ENCODE measurements at places on chromosomes 13 and 19.

GRCh38 chr13:25372284-25373081, 709 bp downstream of the ATP8A2 start:
- no peak for DNase-seq

DNA sequence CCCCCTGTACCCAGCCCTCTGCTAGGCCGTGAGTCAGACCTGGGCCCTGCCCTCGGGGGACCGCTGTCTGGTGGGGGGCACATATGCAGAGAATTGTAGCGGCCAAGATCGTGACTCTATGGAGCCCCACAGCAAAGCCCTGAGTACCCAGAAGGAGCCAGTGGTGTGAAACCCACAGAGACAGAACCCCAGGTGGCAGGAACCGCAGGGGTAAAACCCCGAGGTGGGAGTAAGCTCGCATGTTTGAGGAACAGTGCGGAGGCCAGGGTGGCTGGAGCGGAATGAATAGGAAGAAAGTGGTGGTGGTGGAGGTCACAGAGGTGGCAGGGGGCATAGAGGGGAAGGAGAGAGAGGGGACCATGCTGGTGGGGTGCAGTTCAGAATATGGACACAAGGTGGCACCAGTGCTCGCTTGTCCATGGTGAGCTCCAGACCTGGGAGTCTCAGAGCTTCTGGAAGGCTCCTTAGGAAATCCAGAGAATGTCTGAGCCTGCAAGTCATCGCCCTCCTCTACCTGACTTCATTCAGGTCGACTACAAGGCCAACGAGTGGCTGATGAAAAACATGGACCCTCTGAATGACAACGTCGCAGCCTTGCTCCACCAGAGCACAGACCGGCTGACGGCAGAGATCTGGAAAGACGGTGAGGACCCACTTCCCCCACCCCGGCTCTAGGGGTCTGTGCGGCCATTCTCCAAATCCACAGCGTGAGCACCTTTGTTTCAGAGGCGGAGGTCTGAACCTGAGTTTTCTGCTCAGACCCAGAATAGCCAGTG, 48.9 kb downstream of the MYH14 start:
- peak; percentile 24 for DNase-seq

- DNase-seq: no peak
Measured at GRCh38 chr19:40414542-40415535, 1.7 kb upstream of the PRX start.

DNA sequence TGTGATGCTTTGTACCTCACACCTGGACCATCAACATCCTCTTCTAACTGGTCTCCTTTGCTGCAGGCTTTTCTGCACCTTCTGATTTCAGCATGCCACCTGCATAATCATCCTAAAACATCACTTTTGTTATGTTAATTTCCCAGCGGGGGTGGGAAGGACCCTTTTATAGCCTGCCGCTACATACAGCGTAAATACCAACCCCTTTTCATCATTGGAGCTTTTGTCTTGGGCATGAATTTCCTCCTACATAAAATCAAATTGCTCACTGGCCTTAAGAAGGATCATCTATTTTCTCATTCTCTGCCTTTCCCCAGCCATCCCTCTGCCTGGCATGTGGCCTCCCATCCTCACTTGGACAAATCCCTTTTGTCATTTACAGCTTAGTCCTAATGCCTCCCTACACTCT, 124.7 kb downstream of the RBM26 start:
- DNase-seq: no peak

GRCh38 chr13:32969516-32969941, 46.7 kb upstream of the KL start:
- DNase-seq: no peak

GRCh38 chr13:30659980-30660379, 42.3 kb downstream of the USPL1 start:
- no peak for DNase-seq

GRCh38 chr19:42197375-42197817, 20.1 kb downstream of the DEDD2 start:
- DNase-seq: no peak

DNA sequence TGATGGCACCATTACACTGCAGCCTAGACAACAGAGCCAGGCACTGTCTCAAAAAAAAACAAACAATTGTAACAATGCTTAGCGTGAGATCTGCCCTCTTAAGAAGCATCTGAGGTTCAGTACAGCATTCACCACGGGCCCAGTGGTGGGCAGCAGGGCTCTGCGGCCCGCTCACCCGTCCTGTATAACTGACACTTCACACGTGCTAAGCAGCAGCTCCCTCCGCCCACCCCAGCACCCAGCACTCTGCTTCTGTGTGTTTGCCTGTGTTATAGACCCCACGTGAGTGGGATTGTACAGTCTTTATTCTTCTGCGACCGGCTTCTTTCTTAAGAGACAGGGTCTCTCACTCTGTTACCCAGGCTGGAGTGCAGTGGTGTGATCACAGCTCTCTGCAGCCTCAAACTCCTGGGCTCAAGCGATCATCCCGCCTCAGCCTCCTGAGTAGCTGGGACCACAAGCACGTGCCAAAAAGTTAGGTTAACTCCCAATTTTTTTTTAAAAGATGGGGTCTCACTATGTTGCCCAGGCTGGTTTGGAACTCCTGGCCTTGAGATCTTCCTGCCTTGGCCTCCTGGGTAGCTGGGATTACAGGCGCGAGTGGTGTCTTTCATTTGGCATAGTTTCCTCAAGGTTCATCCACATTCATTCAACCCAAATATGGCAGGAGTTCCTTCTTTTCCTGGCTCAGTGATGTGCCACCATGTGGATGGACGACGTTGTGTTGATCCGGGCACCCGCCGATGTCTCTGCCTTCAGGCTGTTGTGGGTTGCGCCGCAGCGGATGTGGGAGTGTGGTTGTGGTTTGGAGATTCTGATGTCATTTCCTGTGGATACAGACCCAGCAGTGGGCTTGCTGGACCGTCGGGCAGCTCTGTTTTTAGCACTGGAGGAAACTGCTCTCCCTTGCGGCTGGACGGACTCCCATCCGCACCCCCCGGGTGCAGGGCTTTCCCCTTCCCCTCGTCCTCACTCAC, 170.0 kb downstream of the KDM4B start:
- peak; percentile 76 for DNase-seq

Data from CD4-positive, alpha-beta T cell treated with Interleukin-17A for 4 hours (primary cell).